KBM-7 (cell line): ENCODE measurements at places on chromosomes 5 and 9.

DNA sequence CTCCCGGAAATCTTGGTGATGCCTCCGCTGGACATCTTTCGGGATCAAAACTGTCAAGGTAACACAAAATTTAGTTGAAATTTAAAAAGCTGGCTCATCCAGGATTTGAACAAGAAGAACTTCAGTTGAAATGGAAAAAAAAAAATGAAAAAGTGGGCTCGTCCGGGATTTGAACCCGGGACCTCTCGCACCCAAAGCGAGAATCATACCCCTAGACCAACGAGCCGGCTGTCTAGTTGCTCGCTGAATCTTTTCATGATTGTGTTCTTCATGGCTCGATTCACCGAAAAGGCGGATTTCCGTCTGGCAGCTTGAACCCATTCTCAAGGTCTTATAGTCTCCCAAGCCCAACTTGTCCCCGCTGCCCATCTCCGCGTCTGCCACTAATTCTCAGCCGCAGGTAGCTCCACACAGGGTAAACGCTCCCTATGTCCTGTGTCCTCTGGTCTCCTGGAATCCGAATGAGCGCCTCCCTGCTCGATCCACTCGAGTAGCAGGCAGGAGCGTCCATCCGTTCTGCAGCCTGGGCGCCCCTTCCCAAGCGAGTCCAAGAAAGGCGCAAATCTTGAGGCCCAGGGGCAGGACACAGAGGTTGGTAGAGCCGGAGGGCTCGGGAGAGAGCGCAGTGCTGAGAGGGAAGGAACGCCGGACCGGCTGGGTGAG lies 16.2 kb downstream of the TRIM7 start:
- peak; percentile 90 for DNase-seq

DNA sequence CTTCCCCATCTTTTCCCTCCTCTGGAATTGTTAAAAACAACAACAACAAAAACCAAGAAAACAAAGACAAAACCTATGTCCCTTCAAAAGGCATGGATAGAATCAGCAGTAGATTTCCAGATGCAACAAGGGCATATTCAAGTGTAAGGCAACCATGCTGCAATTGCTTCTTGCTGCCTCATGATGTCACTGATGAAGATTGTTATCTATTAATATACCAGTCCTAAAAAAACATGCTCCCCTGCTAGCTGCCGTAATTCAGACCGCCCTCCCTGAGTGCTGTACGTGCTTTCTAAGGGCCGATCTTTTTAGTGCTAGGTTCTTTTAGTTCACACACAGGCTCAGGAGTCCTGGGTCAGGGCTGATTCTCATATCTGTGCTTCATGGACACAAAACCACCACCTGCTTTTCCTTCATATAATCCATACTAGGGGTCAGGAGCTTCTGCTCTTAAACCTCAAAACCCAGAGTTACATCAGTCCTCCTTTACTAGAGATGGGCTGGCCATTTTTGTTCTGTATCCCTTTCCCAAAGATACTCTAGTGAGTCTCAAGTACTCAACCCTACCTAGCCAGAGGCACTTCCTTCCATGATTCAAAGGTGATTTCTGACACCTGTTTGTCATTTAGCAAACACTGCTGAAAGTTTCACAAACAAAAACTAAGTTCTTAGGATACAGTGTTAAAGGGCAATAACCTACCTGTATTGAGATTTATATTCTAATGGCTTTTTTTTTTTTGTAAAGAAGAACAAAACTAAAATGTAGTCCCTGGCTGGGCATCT lies 82.1 kb downstream of the GIN1 start:
- DNase-seq, result no peak

DNA sequence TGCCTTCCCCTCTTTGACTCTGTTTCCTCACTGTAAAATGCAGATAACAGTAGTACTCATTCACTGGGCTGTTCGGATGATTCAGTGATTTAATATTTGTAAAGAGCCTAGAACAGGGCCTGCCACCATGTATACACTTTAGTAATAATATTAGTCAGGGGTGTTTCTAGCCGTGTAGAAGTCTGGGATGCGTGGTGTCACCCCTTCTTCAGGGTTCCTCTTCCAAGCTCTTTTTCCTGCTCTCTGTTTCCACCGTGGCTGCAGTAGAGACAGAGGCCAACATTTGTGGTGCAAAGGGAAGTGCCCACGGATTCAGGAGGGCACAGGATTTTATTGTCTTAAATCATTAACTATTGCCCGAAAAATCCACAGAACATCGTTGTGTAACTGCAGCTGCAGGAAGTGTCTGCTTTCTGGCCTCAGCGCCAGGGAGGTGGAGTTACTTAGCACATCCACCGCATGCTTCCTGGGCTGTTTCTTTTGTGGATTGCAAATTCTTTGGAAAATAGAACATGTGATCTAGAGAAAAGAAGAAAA lies 61.7 kb downstream of the TRIO start:
- DNase-seq, result peak; percentile 76

DNA sequence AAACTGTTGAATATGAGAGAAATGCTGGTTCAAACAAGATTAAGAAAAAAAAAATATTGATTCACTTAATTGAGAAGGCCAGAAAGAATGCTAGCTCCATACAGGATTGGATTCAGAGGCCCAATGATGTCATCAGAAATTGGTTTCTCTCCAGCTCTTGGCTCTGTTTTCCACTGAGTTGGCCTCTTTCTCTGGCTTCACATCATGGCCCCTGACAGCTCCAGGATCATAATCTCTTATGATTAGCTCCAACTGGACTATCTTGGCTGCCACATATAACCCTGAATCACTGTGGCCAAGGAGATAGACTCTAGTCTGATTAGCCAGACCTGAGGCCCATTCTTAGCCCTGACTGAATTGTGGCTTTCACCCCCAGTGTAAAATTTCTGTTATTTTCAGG lies 244.7 kb upstream of the GRAMD2B start:
- no peak for DNase-seq

DNA sequence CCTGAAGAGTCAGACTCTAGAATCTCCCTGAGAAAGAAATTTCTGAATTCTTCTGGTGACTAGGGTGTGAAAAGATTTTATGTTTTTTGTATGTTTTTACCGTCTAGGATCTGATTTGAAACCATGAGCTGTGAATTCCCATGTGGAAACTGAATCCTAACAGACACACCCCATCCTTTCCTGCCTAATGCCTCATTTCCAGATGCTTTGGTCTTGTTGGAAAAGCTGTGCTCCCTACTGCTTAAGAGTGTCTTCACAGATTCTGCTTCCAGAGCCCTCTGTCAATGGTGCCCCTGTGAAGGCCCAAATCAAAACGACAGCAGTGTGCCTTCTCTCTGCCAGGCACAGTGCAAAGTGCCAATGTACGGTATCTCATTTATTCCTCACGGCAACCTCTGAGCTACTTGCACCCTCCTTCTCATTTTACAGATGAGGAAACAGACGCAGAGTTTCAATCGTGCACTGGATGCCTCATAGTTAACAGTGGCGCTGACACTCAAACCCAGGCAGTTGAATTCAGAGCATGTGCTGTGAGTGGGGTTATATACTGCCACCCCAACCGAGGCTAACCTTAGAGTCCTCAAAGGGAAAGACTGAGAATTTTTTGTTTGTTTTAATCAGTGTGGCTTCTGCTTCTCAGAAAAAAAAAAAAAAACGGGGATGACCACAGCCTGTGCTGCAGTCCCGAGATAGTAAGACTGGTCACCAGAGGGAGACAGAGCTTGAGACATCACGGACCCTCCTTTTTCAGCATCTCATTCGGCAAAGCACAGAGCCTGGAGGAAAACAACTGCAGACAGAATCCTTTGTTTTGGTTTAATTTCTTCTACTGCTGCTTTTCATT lies 188.4 kb downstream of the SNCAIP start:
- DNase-seq, result peak; percentile 46

DNA sequence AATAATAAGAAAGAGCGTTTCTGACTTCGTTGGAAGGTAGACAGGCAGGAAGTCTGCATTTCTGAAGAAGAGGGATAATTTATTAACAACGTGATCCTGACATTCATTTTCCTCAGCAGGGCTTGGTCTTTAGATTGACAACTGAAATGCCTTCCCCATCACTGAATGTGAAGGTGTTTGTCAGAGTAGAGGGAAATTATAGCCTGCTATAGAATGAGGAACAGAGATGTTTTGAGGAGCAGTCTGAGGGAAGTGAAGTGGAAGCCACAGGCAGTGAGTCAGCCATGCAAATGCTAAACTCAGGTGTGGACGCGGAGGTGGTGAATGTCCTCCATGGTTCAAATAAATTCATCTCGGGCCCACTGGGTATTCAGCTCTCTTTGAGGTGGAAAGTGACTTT lies 30.5 kb downstream of the C7 start:
- no peak for DNase-seq

DNA sequence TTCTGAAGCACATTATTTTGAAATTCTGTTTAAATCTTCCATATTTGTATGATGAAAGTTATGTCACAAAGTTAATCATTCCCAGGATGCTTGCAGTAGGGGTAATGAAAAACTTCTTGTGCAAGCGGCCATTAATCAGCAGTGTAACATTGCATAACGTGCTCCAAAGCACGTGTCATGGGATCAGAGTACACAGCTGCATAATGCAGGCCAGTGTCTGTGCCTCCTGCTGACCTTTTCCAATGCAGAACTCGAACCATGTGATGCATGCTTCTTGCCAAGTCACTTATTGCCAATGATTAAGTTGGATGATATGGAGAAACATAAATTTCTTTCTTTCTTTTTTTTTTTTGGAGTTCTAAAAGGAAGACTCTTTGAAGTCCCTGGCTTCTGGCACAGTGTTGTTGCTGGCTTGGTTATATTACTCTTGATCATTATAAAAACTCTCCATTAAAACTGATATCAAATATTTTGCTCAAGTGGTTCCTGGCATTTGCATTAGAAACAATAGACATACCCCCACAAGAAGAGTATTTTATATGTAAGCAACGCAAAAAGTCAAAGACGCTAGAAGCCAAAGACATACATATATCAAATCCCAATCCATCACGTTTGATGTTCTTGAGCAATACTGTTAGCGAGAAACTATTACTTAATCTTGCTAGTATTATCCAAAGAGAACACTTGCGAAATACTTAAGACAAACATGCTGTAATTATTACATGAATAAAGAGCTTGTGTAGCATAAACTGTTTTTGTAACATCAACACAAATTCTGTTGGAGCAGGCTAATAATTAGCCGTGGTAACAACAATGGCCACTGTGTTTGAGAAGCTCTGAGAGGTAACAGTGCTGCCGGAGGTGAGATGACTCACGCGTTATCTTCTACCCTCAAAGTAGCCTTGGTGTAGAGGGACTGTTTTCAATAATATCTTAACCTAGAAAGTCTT lies 164.2 kb downstream of the AUH start:
- DNase-seq, result no peak

DNA sequence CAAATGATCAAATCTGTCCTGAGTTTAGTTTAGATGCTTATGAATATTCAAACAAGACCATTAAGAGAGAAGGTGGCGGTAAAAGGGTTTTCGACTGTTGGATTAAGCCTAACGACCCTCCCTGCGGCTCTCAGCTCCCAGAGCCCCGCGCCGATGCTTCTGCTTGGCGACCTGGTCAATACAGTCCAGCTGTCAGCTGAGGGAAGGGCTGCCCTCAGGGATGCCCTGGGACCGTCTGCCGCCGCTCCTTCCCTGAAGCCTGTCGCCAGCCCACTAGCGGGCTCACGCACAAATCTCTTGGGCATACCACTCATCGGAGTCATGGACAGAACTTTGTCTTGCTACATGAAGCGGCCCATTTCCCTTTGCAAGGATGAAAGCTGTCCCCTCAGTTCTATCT lies 136.6 kb upstream of the RAPGEF1 start:
- no peak for DNase-seq

- DNase-seq, result peak; percentile 54
These were observed 124.5 kb downstream of the EGFLAM start for GRCh38 chr5:38382898-38383297.

- no peak for DNase-seq
These were observed 69.1 kb upstream of the TJP2 start for GRCh38 chr9:69104830-69105527.

DNA sequence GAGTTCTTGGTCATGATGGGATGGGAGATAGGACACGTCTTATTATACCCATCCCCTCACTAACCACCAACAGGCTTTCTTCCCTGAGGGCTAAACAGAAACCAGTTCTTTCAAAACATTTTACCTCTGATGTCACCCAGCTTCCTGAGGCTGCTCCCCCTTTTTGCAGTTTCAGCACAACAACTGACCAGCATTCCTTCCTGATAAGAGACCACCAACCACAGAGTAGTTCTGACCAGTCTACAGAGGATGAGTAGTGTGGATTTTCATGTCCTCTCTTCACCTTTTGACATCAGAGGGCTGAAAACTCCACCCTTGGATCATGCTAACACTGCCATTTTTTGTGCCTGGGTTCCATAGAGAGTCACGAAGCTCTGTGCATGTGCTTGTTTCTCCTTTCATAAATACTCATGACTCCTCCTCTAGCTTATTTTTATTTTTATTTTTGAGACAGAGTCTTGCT lies 82.6 kb downstream of the OSTF1 start:
- no peak for DNase-seq

GRCh38 chr5:100706776-100707175 lies 171.6 kb downstream of the FAM174A start:
- peak; percentile 72 for DNase-seq

- DNase-seq, result no peak
These were observed 81.8 kb downstream of the ARSB start for GRCh38 chr5:78903353-78903752.

GRCh38 chr5:74954919-74955318 lies 88.7 kb upstream of the FAM169A start:
- no peak for DNase-seq

- DNase-seq, result no peak
These were observed 23.2 kb downstream of the LEAP2 start for GRCh38 chr5:132896685-132897084.

GRCh38 chr5:57267805-57268204 lies 93.9 kb downstream of the GPBP1 start:
- DNase-seq, result no peak

- peak; percentile 27 for DNase-seq
These were observed 10.9 kb upstream of the PCDHB1 start for GRCh38 chr5:141040093-141040770.

DNA sequence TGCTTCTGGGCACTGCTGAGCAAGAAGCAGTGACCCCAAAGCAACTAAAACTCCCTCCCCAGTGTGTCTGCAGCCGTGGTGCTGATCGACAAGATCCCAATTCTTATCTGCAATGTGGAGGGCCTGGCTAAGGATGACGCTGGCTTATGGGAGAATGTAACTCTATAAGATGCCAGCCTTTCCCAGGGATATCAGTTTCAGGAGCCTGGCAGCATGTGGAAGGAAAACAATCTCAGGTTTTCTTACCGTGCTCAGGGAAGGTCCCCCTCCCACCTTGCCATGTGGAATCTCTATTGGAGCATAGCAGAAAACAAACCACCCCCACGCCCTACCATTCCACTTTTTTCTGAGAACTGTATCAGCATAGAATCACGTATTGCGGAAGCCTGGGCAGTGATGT lies 87.7 kb upstream of the PTPN3 start:
- no peak for DNase-seq

GRCh38 chr5:88045165-88045564 lies 223.5 kb downstream of the TMEM161B start:
- DNase-seq, result no peak

GRCh38 chr9:15287309-15287708 lies 19.7 kb downstream of the TTC39B start:
- no peak for DNase-seq
